ENCODE measurements at places on chromosomes 6 and 20.
A peak's percentile ranks its signal among the peaks of the same experiment; 100 is the strongest.

DNA sequence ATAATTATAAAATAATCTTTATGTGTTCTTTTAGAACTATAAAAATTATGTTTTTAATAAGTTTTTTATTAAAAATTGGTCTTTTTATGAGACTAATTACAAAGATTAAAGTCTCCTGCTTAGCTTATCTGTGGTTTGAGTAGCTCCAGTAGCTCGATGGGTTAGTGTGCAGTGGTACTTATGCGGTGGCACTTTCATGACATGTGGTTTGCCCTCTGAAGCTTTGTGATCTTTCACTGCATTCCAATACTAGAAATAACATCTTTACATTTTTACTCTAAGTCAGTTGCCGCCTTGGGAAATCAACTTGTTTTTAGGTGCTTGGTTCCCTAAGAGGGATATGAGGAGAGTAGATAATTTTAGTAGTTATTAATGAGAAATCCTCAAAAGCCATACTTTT lies 699.5 kb upstream of the FLRT3 start:
- no peak for DNase-seq

- peak; percentile 42 for DNase-seq
Measured at GRCh38 chr6:31497531-31498476, at the start of gene MICB. TSS of gene MICB (plus strand) at chr6:31498145. CDS start at chr6:31498194, 49 bp downstream.

- DNase-seq: no peak
Measured at GRCh38 chr6:124355146-124355545, 551.5 kb downstream of the NKAIN2 start.

- no peak for DNase-seq
Measured at GRCh38 chr20:58981628-58982364, 740 bp downstream of the NELFCD start.
